CD4-positive, alpha-beta T cell treated with Interleukin-1 beta for 1 hour (primary cell): ENCODE measurements at places on chromosomes 2 and 18.

- DNase-seq: no peak
Measured at GRCh38 chr2:6863792-6864191, 1.9 kb downstream of the CMPK2 start.

- peak; percentile 13 for DNase-seq
Measured at GRCh38 chr18:25350489-25351251, 1.3 kb downstream of the ZNF521 start.

- no peak for DNase-seq
Measured at GRCh38 chr2:85254540-85255300, 73.1 kb downstream of the TGOLN2 start.

DNA sequence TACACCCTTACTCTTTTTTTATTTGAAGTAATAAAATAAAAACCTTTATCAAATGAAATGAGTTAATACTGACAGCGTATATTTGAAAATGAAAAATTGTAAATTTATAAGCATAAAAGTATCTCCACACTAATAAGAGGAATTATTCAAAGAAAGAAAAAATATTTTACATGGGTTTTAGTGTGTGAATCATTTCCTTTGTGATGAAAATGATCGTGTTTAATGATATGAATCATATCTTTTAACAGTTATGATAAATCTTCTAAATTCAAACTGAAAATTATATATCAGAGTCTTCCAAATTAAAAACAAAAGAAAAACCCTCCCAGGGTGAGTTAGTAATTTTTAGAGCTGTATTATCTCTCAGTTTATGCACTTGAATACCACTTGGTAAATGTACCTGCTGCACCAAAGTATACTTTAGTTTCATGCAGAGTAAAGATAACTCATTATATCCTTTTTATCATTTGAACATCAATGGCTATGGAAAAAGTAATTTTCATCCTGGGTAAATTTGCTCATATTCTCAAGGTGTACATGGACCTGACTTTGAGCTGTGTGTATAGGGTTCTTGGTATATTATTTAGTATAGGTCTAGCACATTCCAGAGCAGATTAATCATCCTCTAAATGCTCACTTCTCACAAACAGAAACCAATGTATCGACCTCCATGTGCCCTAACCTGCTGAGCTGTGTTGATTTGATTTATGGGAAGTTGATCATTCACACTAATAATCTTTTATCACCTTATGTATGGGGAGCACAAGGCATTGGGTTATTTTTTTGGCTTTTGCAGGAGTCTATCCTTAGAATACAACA, 98.7 kb upstream of the VWC2L start:
- no peak for DNase-seq

DNA sequence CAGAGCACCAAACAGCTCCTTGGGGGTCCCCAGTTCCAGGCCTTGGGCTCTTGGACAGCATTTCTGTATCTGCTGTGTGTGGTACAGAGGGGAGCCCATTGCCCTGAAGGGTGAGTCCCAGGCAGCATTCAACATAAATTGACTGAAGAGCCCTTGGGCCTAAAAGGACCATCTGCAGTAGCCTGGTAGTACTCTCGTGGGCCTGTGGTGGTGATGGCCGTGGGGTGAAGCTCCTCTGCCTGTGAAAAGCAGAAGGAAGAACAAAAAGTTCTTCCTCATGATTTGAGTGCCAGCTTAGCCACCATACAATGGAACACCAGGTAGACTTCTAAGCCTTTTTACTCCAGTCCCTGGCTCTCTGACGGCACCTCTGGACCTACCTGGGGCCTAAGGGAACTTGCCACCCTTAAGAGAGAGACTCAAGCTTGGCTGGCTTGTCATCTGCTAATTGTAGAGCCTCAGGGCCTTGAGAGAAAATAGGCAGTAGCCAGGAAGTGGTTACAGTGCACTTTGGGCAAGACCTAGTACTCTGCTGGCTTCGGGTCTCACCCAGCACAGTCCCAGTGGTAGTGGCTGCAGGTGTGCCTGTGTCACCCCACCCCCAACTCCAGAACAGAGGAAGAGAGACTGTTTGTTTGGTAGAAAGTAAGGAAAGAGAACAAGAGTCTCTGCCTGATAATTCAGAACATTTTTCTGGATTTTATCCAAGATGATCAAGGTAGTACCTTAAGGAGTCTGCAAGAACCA, 84.6 kb upstream of the CERS6 start:
- DNase-seq: no peak

DNA sequence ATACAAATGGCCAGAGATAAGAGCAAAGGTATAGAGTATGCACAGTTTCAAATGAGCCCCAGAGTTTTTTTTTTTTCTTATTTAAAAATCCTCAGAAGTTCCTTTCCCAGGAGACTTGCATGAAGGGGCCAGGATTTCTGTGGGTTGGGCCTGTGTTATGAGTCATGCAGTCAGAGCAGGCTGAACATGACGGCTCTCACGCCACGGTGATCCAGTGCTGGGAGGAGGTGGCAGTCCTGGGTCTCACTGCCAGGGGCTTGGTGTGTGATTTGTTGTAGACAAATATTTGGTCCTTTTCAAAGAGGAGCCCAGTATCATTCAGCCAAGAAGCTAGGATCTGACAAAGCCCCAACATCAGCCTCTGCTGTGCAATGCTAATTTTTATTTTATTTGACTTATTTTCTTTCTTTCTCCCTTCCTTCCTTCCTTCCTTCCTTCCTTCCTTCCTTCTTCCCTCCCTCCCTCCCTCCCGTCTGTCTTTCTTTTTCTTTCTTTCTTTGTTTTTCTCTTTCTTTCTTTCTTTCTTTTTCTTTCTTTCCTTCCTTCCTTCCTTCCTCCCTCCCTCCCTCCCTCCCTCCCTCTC, 10.4 kb upstream of the KCNE4 start:
- no peak for DNase-seq

GRCh38 chr2:68860111-68860510, 11.1 kb downstream of the BMP10 start:
- DNase-seq: no peak

DNA sequence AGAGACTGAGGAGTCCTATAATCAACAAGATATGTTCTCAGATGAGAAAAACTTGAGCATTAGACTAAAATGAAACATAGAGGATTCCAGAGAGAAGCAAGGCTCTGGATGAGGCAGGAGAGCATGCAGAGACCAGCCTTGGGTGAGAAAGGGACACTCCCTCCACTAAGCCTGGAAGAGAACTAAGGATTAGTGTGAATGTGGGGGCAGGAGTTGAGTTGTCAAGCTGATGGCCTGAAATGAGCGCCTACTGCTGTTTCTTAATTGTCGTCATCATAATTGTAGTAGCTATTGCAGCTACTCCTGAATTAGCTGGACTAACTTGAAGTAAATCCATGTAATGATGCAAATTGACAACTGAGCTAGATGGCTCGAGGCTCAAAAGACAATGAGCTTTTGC, 114.1 kb downstream of the PKP4 start:
- DNase-seq: no peak

- DNase-seq: no peak
Measured at GRCh38 chr2:119486196-119486827, 38.0 kb downstream of the SCTR start.

- DNase-seq: no peak
Measured at GRCh38 chr18:2851771-2852170, 5.0 kb downstream of the EMILIN2 start.

DNA sequence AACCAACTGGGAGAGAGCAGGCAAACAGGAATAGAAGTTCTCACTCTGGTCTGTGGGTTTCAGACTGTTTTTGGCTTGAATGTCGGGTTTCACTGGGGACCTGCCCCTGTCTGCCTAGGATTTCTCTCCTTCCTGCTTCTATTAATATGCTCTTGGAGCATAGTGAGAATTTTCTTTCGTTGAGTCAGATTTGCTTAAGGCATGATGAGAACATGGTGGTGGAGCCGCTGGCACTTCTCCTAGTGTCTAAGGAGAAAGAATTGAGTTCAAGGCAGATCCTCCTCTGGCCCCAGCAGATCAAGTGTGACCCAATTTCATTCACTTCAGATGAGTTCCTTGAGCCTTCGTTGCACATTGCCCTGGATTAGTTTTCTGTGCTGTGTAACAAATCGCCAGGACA, 103.9 kb upstream of the HS6ST1 start:
- DNase-seq: no peak

DNA sequence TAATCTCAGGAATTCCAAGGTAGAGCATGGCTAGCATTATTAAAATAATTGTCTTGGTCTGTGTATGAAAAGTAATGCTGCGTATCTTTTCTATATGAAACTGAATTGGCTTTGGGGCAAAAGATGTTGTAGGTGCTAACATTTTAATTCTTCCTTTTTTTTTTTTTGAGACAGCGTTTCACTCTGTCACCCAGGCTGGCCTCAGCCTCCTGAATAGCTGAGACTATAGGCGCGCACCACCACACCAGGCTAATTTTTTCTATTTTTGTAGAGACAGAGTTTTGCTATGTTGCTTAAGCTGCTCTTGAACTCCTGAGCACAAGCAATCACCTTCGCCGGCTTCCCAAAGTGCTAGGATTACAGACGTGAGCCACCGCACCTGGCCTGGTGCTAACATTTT, 172.6 kb upstream of the STON1 start:
- no peak for DNase-seq

DNA sequence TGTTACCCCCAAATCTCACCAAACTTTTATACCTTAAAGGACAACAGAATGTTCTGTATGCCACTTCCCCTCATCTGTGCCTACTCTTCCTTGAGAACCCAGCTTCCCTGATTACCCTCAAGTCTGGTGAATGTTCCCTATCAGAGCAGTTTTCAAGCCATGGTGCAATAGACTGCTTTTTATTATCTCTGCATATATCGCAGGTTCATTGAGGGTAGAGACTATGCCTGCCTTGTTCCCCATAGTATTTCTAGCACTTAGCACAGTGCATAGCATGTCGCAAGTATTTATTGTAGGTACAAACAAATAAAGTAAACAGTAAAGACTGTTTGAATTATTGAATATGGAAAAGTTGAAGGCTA, 146.6 kb downstream of the HAUS1 start:
- no peak for DNase-seq

GRCh38 chr2:157825885-157826284, 50.2 kb downstream of the ACVR1 start:
- DNase-seq: no peak

- DNase-seq: no peak
Measured at GRCh38 chr18:72539901-72540300, 4.2 kb downstream of the CBLN2 start.

- DNase-seq: no peak
Measured at GRCh38 chr18:7447318-7448028, 119.6 kb upstream of the PTPRM start.

- no peak for DNase-seq
Measured at GRCh38 chr2:1686784-1687105, 57.6 kb downstream of the PXDN start.

- DNase-seq: no peak
Measured at GRCh38 chr2:85926931-85927661, 38.3 kb upstream of the ST3GAL5 start.

GRCh38 chr2:53108246-53108645, 659.4 kb upstream of the CHAC2 start:
- no peak for DNase-seq

DNA sequence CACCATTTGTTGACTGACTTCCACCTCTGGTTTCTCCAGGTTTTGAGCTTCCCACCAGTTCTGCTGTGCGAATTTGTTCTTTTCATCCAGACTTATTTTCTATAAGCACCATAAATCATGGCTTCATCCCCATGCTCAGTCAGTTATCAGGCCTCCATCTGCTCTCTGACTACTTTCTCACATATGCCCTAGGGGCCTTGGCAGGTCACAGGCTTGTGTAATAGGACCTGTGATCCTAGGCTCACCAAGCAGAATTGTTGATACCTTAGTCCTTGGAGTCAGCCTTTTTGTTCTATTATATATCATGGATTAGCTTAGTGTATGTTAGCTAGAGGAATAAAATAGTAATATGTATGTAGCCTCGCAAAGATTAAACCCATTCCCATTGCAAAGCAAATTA, 284.2 kb upstream of the TANK start:
- DNase-seq: no peak

GRCh38 chr18:66168685-66169235, 417.9 kb downstream of the CDH7 start:
- no peak for DNase-seq

DNA sequence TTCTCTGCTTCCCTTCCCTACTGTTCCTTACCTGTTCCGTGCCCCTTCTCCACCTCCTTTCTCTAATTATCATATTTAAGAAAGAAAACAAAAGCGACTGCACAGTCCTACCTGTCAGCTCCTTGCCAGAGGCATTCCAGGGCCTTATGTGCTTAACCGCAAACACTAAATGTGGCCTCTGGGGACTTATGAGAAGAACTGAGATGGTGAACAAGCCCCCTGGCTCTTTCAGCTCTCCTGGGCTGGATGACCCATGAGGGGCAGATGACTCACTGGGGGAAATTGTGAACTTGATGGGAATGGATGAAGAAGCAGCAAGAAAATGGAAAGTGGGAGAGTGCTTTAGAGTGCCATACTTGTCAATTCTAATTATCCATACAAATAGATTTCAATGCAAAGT, 106.3 kb upstream of the LYPD1 start:
- no peak for DNase-seq

DNA sequence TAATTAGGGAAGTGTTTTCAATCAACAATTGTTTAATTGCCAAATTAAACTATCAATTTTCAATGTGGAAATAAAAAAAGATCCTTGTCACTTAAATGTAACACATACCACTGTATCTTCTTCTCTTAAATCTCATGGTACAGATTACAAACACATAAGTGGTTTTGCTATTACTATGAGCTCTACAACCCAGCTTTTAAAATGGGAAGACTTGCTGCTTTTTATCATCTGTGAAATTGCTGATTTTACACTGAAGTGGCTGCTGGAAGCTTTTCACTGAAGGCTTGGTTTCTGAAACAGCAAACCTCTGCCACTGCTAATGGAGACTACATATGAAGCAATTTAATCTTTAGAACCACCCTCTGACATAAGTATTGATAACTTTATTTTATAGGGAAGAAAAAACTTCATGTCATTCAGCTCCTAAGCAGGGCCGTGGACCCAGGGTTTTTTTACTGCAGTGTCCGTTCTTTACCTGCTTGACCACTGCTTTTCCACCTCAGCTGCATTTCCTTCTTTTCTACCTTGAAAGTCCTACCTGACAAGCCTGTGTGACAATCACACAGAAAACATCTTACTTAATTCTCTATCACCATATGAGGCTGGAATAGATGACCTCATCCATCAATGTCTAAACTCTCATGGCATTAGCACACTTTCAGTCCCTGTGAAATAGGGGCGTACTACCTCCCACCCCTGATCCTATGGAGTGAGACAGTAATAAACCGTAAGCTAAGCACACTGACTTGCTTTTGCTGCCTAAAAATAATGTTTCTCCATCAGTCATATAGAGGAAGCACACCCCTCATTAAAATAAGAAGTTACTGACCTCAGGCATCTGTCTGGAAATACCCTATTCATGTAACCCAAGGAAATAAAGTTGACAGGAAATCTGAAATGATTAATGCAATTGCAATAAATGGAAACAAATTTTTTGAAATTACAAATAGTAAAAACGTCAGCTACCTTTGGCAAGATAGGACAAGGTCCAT, 19.2 kb upstream of the SLC8A1 start:
- no peak for DNase-seq

GRCh38 chr2:101064868-101065549, 62.9 kb downstream of the RPL31 start:
- no peak for DNase-seq

DNA sequence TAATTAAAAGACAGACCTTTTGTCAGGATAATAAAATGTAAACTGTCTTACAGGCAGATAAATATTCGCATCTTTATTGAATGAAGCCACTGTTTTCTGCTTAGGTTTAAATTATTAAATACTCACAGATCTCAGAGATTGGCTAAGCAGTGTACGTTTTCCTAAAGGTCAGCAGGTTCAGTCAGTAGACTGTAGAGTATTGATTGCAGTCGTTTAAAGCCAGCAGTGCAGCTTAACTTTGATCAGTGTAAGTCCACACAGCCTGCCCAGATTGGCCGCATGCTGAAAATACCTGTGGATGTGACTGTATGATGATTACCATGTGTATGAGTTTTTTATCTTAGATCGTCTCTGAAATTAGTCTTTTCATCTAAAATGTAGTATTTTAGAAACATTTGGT, 42.3 kb downstream of the ATP9B start:
- DNase-seq: no peak
